ENCODE measurements at places on chromosomes 12 and 14.

- DNase-seq = no peak
These were observed 577.7 kb downstream of the SLC16A7 start for GRCh38 chr12:60173224-60174170.

DNA sequence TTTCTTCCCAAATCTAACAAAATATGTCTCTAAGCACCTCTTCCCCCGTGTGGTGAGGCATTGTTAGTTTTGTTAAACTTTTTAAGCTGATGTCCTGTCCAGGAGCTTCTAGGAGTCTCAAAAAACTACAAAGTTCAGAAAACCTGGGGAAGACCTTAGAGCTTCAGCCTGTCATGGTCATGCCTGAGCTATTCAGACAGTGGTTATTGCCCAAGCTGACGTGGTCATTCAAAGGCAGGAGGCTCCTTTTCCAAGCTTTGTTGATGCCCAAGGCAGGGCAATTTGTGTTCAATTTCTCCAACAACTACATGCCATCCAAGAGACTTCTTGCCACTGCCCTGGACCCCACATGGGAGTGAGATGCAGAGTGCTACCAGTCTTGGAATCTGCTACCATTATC lies 5.8 kb upstream of the LYZ start:
- DNase-seq = no peak

- no peak for DNase-seq
These were observed 32.5 kb upstream of the PLEKHG6 start for GRCh38 chr12:6277982-6278438.

- no peak for DNase-seq
These were observed 6.0 kb downstream of the VSX2 start for GRCh38 chr14:74245292-74245691.

- no peak for DNase-seq
These were observed 16.8 kb downstream of the ATP5MC2 start for GRCh38 chr12:53659011-53659551.

- no peak for DNase-seq
These were observed 42.2 kb downstream of the NDUFA12 start for GRCh38 chr12:94961256-94961824.

- no peak for DNase-seq
These were observed 82.8 kb upstream of the MDM1 start for GRCh38 chr12:68414988-68415387.
